Stimulated activated CD4-positive, alpha-beta T cell treated with anti-CD3 and anti-CD28 coated beads, TNF-alpha, amount 100 ng/mL, for 1 hour (primary cell): ENCODE measurements at places on chromosomes 16 and 17.

DNA sequence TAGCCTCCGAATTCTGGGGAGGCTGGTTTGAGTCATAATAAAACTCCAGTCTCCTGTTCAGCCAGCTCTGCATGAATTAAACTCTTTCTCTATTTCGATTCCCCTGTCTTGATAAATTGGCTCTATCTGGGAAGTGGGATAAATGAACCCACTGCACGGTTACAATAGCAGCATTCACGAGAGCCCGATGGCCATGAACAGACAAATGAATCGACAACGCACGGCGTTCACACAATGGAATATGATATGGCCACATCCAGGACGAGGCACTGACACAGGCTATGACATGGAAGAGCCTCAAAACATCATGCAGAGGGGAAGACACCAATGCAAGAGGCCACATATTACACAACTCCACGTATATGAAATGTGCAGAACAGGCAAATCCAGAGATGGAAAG is 5.6 kb upstream of the CARD14 start:
- no peak for DNase-seq

GRCh38 chr16:929227-930073 is 41.3 kb downstream of the LMF1 start:
- DNase-seq: no peak

DNA sequence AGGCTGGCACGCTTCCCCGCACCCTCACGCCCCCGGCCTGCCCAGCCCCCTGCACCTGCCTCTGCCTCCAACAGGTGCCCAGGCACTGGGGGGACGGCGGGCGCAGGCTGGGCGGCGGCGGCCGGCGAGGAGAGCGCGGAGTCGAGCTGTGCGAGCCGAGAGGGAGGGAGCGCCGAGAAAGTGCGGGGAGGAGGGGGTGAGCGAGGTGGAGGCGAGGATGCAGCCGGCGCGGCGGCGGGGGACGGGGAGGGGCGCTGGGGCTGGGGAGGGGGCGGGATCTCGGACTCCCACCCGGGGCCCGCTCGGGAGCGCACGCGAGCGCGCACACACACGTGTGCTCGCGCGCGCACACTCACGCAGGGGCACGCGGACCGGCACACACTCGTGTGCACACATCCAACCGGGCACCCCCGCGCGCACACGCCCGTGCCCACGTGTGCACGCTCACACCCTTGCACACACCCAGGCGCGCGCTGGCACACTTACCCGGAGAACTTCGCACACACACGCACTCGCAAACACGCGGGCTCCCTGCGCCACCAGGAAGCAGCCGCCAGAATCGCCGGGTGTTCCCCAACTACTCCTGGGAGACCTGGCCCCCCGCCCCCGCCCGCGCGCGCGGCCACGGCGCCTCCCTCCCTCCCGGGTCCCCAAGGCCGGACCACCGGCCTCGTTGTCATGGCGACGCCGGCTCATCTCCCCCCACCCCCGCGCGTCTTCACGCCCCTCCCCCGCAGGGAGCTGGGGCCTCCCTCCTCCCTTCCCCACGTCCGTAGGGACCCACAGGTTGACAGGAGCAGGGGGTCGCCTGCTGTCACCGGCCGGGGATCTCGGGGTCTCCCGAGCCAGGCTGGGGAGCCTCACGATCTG is at the start of gene DOC2A:
Gene DOC2A, minus strand, starts transcription at position 184 of the 870 bp plus-strand sequence. CDS start 805 bp downstream, outside the sequence.
- DNase-seq: no peak

DNA sequence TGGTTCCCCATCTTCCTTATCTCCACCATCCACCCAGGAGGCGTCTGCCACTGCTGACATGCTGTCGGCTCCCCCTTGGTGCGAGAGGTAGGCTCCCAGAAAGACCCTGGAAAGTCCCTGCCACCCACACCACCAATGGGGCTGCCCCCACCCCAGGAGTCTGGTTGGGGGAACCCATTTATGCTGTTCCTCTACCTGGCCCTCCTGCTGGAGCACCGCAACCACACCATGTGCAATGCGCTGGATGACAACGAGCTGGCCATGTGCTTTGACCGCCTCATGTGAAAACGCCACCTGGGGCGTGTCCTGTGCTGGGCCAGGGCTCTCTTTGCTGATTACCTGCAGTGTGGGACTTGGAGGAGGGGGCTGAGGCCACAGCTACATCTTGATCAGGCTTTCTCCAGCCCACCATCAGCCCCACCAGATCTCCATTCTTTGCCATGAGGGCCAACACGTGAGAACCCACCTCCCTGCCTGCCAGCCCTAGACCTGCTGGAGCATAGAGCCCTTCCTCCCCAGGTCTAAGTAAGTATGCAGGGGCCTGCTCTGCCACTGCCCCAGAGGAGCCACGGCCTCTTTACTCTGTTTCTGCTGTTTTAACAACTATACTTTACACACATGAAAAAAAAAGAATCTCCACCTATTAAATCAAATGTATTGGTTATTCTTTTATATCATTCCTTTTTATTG is 7.9 kb upstream of the ALDH3A1 start:
- no peak for DNase-seq

DNA sequence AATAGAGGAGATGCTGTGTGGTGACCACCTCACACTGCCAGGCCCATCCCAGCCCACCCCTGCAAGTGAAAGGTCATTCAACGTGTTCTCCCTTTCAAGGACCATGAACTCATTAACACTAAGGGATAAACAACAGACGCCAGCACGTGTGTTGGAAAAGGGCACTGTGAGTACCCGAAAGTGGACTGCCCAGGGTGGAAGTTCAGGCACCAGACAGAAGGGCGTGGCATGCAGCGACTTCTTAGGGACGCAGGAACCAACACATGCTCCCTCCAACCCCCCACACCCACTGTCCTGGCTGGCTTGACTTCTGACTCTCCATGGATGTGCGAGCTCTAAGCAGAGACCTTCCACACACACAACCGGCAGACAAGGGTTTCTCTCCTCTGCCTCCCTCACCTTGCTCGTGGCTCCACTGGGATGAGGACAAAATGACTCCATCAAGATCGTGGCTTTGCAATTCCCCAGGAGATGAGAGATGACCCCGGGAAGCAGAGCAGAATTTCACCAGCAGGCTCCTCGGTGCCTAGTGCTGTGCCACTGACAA is 11.0 kb downstream of the UBALD1 start:
- no peak for DNase-seq

DNA sequence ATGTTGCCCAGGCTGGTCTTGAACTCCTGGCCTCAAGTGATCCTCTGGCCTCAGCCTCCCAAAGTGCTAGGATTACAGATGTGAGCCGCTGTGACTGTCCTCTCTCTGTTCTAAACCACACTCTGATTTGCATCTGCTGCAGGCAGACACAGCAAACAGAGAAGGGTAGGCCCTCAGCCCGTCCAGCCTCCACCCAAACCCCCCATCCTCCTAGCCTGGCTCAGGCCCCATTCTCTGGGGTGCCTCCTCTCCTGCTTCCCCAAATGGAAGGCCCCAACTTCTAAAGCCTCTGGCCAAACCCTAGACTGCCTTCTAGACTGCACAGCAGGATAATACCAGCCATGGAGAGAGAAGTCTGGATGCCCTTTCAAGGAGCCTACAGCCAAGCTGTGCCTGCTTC is 4.1 kb upstream of the GFAP start:
- no peak for DNase-seq

DNA sequence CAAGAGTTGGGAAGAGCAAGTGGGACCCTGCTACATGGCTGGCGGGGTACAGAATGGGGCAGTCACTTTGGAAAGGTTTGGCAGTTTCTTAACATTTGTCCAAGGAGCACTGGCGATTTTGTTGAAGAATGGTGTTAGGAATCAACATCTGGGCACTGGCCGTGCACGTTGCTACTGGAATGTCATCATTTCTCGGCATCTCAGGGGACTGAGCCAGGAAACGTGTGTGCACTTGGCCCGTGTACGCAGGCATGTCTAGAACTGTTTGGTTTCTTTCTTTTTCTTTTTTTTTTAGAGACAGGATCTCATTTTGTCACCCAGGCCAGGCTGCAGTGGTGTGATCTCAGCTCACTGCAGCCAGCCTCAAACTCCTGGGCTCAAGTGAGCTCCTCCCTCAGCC is 17.3 kb upstream of the FOXK2 start:
- no peak for DNase-seq

GRCh38 chr16:84844049-84844350 is 24.2 kb downstream of the CRISPLD2 start:
- no peak for DNase-seq

DNA sequence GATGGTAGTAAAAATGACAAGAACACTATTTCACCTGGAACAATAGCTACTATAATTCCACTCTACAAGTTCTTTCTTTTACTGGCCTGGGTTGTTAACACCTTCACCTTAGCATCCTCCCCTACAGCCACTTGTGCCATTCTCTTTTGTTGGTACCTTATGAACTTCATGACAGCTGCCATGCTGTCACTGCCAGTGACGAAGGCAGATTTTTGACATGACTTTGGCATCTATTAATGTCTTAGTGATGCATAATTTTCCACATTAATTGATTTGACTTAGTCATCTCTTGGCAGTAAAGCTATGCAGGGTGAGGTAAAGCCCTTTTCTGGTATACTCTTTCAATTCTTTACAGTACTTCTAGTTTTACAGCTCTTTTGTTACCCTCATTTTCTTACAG is 207.9 kb downstream of the TANC2 start:
- DNase-seq: no peak

- no peak for DNase-seq
These were observed 3.4 kb downstream of the CAMKK1 start for GRCh38 chr17:3889325-3890012.

DNA sequence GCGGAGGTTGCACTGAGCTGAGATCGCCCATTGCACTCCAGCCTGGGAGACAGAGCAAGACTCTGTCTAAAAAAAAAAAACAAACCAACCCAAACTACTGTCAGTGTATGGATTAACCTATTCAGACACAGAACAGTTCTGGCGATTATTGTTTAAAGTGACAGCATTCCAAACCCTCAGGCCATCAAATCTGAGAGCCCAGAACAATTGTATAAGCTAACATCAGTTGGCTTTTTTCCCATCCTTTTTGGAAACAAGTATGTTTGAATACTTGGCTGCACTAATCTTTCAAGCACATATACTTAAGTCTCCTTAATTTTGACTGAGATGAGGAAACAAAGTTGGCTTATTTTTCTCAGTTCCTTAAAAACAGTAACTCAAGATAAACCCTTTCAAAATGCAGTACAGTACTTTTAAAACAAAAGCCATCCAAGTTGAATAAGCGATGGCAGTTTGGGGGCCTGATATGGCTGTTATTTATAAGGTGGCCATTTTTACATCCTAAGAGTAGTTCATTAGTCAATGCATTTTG is 1.4 kb downstream of the ZSWIM7 start:
- DNase-seq: no peak
